Activated CD4-positive, alpha-beta memory T cell treated with anti-CD3 and anti-CD28 coated beads, Interleukin-2, amount 10 ng/mL, durations not matched to agents 7 days and 5 days (primary cell): ENCODE measurements at places on chromosomes 7 and 10.

DNA sequence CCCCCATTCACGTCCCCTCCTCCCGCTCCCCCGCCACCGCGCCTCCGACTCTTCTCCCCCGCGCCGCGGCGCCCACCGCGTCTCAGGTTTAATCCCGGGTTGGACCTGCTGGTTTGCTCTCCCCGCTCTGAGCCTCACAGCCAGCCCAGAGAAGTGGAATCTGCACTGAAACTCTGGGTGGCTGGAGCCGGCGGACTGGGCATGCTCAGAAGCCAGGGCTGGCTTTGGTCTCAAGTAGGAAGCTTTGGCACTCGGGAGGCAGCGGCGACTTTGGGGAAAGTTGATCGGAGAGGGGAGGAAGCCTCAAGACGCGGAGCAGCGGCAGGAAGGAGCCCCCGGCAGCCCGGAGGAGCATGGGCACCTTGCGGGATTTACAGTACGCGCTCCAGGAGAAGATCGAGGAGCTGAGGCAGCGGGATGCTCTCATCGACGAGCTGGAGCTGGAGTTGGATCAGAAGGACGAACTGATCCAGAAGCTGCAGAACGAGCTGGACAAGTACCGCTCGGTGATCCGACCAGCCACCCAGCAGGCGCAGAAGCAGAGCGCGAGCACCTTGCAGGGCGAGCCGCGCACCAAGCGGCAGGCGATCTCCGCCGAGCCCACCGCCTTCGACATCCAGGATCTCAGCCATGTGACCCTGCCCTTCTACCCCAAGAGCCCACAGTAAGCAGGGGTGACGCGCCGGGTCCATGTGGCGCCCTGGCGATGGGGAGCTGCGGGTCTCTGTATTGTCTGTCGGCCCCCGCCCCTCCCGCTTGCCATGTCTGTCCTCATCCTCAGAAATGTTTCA is at the start of gene PRKG1:
Gene PRKG1 (plus strand): TSS at position 250 of the 791 bp plus-strand sequence.
- DNase-seq: no peak

DNA sequence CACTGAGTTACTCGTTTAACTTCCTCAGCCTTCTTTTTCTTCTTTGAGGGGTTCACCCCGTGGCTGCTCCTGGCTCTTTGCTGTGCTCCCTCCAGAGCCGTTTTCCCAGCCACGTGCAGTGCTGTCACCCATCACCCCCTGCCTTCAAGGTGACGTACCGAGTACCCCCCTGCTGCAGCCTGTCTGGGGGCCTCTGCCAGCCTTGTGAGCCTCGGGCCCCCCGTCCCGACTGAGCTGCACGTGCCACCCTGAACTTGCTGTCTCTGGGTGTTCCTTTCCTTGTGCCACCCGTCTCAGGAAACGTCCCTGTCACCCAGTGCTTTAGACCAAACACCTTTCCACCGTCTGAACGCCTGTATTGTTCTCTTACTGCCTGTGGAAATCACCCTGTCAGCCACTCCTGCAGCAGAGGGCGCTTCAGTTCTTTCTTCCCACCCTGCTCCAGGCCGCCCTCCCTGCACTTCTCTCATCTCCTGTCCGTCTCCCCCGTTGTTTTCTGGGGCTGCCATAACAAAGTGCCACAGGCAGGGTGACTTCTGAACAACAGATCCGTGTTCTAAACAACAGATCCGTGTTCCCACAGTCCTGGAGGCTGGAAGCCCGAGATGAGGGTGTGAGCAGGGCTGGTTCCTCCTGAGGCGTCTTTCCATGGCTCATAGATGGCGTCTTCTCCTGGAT is 44.6 kb downstream of the WDR37 start:
- no peak for DNase-seq

DNA sequence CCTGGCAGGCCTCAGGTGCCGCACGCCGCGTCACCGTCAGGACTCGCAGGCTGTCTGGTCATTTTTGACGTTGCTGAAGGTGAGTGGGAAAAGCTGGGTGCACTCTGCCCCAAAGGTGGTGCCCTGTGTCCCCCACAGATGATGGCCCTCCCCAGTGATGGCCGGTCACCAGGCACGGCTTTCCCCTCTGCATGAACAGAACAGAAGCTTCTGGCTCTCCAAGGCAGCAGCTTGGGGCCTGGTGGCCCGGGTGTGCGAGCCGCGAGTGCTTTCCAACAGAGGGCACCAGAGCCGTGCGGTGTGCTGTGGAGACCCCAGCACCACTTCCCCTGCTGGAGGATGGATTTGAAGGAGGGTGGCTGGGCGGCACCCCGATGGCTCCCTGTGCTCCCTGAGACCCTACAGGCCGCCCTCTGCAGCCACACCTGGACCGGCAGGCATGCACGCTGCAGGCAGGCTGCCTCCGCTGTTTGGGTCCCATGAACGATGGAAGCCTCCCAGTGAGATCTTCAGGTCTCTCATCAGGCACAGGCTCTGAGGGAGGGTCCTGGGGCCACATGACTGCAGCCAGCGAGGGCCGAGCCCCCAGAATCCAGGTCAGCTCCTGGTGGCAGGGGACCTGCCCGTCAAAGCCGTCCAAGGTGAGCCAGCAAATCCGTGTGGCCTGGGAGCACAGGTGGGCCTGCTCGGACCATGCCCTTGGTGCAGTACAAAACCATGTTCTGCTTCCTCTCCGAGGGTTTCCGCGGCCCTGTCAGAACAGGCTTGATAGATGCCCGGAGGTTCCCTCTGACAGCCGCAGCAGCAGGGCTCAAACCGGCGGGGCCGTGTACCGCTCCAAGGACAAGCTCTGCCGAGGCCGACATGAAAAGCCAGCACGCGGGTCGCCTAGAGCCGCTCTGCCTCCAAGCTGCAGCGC is 195.4 kb downstream of the EBF3 start:
- no peak for DNase-seq

DNA sequence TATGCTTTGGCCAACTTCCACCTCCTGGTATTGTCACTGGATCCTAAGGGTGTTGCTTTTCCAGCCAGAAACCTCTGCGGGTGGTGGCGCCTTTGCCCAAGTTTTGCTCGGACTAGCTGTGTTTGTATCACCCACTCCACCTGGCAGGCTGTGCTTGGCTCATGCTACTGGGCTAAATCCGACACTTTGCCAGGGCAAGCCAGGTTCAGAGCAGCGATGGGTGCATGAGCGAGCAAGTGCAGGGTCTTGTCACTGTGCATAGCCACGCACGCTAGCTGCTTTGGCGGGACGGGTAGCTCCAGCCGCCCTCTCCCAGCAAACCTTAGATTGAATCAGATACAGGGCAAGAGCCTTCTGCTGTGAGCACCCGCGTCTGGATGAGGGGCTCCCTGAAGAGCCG is 737.5 kb downstream of the PCDH15 start:
- no peak for DNase-seq

GRCh38 chr10:64116707-64117106 is 595.5 kb downstream of the REEP3 start:
- no peak for DNase-seq

DNA sequence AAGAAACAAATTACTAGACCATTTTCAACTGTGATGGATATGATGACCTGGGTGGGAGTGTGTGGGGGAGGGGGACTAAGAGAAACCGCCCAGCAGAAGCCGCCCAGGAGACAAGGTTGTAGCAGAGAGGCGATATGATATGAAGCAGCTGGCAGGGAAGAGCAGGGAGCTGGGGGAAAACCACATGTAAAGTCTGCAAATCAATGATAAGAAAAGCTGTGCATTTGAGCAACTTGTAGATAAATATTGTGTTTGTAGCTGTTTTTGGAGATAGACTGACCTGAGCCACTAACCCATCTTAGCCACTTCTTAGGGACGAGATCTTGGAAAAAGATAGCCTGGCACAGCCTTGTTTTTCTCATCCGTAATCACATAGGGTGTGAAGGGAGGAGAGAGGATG is 252.6 kb downstream of the SEC23IP start:
- no peak for DNase-seq

DNA sequence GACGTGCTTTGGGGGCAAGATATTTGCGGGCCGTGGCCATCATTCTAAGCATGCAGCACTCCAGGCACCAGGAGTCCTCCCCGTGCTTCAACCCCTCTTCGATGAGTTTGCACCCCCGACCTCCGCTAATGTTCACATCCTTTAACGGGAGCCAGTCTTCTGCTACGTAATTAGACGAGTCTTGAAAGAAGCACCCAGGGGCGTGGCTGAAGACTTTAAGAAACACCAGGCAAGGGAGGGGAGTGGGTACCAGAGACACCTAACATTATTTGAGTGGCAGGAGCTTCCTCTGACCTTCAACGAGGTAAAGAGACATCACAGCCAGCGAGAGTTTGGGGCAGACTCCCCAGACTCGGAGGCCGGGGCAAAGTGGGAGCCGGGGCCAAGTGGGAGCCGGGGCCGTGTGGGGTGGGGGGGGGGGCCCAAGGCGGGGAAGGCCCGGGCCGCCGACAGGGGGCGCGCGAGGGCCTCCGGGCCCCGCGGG is 31.1 kb upstream of the TOMM7 start:
- DNase-seq: no peak

DNA sequence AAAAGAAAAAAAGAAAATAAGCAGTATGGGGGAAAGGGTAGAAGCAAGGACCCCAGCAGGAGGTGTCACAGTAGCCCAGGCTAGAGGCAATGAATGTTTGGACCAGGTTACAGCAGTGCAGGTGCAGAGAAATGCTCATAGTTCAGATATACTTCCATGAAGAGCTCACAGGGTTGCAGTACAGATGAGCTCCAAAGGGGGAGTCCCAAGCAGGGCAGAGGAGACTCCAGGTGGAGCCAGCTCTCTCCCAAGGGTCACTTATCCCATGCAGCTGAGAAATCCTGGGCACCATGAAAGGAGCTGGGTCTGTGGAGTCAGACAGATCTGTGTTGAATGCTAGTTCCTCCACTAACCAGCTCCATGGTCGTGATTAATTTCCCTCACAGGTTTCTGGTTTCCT is 174.9 kb downstream of the C7orf25 start:
- DNase-seq: no peak

GRCh38 chr10:24848195-24848594 is 104.2 kb downstream of the PRTFDC1 start:
- DNase-seq: no peak

GRCh38 chr7:74044366-74045350 is 16.7 kb downstream of the ELN start:
- DNase-seq: no peak

- DNase-seq: no peak
Observed at GRCh38 chr7:22666732-22667131, 60.3 kb upstream of the IL6 start.

DNA sequence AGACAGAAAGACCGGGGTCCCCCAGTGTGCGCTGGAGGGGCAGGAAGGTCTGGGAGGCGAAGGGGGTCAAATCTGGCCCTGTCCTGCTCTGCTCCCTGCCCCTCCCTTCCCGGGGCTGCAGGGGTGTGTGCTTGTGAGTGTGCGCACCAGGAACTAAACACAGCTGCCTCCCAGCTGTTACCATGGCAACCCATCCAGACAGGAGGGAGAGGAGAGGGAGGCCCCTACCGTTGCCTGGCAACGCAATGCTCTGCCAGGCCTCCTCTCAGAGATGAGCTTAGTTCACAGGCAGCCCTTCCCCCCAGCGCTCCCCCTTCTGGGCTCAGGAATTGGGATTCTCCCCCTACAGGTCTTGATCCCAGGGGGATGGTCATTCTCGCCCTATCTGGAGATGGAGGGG is 6.1 kb downstream of the NYAP1 start:
- peak; percentile 42 for DNase-seq

DNA sequence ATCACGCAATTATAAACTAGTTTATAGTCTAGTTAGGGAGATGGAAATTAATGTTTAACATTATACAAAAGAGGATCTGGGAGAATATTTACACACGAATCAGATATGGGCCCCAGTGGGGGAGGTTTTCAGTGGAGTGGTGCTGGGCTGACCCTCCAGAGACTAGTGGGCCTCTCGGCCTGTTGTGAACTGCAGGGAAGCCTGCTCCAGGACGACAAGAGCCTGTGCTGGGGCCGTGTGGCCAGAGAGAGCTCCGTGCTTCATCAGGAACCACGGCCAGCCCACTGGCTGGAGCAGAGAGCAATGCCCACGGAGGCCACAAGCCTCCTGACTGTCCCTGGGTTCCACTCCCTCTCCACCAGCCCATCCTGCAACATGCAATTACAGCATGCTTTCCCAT is 11.3 kb upstream of the ESYT2 start:
- no peak for DNase-seq

DNA sequence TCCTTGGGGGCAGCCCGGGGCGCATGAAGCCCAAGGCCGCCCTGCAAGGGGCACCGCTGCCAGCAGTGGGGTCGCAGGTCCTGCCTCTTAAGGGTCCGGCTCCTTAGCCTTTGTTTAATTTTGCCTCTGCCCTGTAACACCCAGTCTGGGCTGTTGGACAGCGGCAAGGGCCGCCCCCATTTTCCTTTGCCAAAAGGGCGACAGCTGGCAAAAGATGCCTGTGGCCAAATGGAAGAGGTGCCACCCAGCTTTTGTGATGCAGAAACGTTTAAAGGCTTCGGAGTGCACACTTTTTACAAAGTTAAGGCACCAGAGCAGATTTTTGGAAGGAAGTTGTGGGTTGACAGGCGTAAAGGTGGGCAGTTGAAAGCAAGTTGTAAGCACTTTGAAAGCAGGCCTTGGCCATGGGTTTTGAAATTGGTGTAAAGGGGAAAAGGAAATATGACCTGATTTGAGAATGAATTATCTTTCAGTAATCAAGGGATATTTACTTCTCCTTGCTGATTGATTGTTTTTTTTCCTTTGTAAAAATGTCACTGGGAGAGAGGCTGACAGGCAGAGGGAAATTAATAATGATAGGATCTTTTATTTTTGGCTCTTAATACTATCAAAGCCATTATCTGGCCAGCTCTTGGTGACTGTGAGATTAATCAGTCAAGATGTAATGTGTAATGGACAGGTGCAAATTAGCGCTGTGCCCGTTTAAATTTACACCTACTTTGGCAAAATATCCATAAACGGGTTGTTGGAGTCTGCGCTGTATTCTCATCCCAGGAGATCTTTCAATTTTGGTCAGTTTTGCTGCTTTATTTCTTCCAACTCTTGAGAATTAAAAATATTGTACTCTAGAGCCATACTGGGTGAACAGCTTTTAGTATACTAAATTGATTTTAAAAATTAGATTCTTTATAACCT is 1.2 kb downstream of the CASD1 start:
- peak; percentile 47 for DNase-seq

DNA sequence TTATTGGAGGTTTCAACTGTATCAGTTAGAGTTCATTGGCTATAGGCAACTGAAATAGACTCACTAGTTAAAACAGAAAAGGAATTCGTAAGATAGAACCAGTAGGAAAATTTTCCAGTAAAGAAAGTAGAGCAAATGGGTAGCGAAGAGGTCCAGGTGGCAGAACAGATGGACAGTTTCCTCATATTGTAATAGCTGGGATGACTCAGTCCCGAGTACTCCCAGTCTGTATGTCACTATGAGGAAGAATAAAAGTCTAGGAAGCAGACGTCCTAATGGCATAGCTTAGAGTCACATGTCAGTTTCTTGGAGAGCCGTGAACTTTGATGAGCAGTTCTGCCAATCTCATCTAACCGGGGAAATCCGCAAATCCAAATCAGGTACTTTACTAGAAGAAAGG is 95.3 kb downstream of the RNF32 start:
- DNase-seq: no peak

GRCh38 chr10:117743509-117743908 is 201.0 kb downstream of the EMX2 start:
- no peak for DNase-seq

- DNase-seq: no peak
Observed at GRCh38 chr10:96846395-96846794, 14.3 kb downstream of the LCOR start.
